NCI-H146 (cell line): ENCODE measurements at places on chromosomes 6 and 20.

DNA sequence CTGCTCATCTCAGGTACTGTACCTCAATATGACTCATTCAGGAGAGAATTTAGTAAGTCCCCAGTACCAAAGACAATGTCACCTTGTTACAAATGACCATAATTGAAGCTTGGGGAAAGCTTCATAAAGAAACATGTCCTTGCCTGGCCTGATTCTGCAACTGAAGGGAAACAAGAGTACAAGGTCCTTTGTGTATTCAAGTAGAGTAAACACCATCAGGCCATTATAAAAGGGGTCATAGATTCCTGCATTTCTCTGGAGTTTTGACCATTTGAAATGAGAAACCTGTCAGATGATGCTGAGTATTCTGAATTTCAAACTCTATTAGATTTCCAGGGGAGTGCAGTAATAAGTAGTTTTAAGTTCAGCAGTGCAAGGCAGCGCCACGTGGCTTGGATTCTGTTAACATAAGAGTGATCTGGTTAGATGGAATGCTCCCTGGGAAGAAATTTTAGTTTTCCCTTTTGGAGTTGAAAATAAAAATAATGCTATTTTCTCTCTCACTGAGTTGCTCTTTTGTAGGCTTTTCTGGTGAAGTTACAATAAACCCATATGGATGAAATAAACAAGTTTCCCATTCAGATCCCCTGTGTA is 1054.3 kb downstream of the EPHA7 start:
- peak; percentile 31 for DNase-seq

DNA sequence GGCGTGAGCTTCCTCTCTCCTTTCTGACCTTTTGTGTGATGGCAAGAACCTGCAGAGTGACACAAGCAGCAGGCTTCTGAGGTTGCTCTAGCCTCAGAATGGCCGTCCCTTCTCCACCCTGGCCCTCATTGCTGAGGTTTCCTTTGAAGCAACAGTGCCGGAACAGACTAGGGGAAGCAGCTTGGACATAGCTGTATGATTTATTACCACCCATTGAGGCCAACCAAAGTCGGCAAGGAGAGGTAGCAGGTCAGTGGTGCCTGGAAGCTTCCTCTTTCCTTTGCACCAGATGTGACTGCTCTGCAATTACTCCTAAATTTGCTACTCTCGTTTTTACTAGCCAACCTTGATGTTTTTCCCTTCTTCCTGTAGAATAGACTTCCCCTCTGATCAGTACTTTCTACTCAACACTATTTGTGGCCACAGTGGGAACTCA is 31.4 kb downstream of the PTPN1 start:
- no peak for DNase-seq

- DNase-seq: no peak
These were observed 51.9 kb upstream of the MARCKS start for GRCh38 chr6:113805173-113805790.

- DNase-seq: no peak
These were observed 15.3 kb downstream of the CEP85L start for GRCh38 chr6:118635909-118636735.

GRCh38 chr20:44900231-44900854 is 9.5 kb upstream of the PABPC1L start:
- no peak for DNase-seq

- no peak for DNase-seq
These were observed 184.7 kb upstream of the PREP start for GRCh38 chr6:105587349-105588122.

DNA sequence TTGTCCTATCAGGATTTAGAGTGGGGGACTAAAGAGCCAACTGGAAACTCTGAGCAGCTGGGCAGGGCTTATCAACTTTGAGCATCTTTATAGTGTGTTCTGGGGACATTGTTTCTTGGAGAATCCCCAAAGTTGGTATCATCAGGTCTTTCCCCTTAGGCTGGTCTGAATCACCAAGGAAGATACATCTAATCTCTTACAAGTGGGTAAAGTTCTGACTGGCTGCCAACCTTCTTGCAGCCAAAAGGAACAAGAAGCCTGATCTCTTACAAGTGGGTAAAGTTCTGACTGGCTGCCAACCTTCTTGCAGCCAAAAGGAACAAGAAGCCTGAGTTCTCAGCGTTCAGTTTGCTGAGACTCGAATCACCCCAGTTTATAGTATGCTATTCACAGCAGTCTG is 1.6 kb upstream of the MED23 start:
- no peak for DNase-seq

GRCh38 chr6:159973951-159974350 is 5.1 kb downstream of the IGF2R start:
- DNase-seq: no peak

- DNase-seq: peak; percentile 36
These were observed 1.3 kb upstream of the NDUFAF4 start for GRCh38 chr6:96899019-96899418.

GRCh38 chr20:32162351-32162750 is 45.2 kb downstream of the PLAGL2 start:
- DNase-seq: no peak

DNA sequence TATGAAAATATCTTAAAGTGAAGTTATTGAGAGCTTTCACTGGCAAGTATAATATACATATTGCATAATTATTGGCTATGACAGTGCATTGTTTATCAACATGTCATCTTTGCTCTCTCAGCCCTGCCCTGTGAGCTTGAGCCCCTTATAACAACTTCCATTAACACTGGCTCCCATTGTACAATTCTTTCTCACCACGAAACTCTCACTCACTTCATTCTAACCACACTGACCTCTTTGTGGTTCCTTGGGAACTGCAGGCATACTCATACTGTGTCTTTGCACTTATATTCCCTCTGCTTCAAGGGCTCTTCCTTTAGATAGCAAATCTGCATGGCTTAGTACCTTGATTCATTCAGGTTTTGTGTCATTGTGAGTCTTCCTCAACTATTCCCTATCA is 411.8 kb downstream of the CDKAL1 start:
- no peak for DNase-seq

DNA sequence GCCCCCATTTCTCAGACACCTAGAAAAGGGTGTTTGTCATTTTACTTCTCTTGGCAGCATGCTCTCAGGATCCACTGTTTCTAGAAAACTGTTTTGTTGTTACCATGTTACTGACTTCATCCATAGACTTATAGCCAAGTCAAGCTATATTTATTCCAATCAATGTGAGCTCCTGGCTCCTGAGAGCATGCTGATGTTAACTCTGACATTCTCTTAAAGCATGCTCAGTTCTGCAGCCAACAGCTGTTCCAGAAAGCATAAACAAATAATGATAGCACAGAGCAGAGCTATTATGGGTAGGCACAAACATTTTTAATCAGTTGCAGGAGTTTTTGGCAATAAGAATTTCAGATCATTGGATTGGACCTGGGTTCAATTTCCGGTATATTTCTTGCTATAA is 92.4 kb upstream of the CEP85L start:
- no peak for DNase-seq

- no peak for DNase-seq
These were observed 42.2 kb downstream of the ZNF292 start for GRCh38 chr6:87197547-87197946.

- no peak for DNase-seq
These were observed 39.6 kb downstream of the TPD52L1 start for GRCh38 chr6:125193208-125193607.

DNA sequence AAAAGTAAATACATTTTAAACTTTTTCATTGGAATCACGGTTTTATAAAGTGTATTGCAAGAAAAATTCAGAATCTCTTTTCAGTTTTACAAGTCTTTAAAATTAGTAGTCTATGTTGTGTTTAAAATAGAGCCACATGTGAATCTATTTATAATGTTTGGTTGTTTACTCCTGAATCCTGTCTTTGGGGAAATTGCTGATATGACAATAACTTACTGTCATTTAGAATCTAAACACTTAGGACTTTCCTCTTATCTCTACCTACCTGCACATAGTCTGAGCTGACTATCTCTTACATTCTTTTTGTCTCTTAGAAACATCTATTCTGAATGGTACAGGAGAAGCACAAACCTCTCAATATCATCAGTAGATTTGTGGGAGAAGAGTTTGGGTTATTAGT is 4.1 kb upstream of the SRSF12 start:
- no peak for DNase-seq

DNA sequence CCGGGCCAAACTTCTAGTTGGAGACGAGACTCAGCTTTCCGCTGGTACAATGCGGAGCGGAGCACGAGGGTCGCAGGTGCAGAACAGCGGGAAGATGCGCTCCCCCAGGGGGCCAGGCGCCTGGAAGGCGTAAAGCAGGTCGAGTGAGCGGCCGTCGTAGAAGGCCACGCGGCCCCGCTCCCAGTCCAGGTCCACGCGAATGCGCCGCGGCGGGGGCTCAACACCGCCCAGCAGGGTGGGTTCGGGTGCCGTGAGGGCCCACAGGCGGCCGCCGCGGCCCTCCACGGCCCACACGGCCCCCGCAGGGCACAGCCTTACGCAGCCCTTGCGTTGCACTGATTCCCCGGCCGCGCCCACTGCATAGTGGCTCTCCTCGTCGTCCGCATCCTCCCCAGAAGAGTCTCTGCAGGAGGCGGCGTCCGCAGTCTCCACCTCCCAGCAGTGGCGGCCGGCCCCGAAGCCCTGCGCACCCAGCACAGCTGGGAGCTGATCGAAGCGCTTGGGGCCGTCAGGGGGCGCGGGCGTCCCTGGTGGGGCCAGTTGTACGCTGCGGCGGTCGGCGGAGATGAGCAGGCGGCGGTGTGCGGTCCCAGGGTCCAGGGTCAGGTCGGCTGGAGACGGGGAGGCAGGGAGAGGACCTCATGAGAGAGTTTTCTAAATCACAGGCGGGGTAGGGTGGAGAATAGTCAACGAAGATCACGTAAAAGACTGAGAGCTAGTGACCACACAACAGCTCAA is 4.3 kb downstream of the PPP1R11 start:
- DNase-seq: no peak

DNA sequence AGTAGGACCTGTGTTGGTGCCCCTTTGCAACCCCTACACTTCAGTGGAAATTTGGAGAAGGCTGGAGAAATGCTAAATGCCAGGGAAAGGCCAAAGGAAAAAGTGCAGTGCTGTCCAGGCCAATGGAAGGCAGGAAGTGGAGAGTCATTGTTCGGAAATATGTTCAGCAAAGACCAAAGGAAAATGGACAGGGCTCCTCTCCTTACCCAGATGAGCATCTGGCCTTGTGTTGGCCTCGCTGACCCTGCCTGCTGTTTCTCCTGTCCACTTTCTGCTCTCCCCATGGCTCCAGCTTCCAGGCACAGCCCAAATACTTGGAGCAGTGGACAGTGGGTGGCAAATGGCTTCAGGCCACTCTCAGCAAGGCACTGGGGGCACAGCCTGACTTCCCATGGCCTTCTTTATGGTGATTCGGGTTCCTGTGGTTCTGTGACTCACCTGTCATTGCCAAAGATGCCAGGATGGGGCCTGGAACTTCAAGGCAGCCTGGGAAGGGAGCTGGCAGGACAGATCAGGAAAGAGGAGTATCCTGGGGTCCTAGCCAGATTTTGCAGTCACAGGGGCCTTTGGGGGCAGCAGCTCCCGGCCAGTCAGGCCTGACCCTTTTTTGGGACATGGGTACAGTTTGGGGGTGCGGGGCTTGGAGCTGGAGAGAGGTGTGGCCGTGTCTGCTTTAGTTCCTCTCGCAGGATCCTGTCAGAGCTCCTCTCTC is 190.9 kb upstream of the SLC24A3 start:
- no peak for DNase-seq

DNA sequence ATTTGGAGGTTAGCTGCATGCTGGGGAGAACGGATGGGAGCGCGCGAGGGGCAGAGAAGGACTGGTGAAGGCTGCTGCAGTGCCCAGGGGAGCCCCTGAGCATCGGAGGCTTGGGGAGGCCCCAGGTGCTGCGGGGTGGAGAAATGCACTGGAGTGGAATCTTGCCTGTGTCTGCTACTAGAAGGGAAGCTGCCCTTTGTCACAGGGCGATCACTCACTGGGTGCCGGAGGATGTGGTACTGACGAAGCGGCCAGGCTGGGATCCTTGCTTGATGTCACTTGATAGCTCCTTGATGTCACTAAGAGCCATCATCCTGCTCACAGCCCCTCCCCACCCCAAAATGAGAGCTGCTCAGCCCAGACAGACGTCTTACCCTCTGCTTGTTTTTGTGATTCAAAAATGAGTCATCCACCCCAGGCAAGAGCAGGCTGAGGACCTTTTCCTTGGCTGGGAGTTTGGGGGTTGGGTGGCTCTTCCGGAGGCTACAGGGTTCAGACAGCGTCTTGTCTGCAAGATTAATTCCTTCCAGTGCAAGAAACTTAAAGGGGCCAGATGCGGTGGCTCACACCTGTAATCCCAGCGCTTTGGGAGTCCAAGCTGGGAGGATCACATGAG is 62.6 kb upstream of the PMEPA1 start:
- no peak for DNase-seq

DNA sequence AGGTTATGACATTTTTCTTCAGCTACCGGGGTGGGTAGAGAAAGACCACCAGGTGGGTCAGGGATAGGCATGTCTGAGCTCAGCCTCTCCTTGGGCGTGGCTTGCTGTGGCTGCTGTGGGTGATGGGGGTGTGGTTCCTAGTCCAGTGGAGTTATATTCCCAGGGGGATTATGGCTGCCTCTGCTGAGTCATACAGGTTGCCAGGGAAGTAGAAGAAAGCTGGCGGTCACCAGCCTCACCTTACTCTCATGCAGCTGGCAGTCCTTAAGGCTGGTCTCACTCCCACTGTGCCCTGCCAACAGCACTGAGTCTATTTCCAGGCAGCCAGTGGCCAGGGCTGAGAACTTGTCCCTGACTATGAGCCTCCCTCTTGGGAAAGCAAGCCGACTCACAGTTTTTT is 130.0 kb downstream of the SCP2D1 start:
- DNase-seq: no peak

GRCh38 chr6:11044712-11045167 is 635 bp upstream of the ELOVL2 start:
- DNase-seq: no peak

DNA sequence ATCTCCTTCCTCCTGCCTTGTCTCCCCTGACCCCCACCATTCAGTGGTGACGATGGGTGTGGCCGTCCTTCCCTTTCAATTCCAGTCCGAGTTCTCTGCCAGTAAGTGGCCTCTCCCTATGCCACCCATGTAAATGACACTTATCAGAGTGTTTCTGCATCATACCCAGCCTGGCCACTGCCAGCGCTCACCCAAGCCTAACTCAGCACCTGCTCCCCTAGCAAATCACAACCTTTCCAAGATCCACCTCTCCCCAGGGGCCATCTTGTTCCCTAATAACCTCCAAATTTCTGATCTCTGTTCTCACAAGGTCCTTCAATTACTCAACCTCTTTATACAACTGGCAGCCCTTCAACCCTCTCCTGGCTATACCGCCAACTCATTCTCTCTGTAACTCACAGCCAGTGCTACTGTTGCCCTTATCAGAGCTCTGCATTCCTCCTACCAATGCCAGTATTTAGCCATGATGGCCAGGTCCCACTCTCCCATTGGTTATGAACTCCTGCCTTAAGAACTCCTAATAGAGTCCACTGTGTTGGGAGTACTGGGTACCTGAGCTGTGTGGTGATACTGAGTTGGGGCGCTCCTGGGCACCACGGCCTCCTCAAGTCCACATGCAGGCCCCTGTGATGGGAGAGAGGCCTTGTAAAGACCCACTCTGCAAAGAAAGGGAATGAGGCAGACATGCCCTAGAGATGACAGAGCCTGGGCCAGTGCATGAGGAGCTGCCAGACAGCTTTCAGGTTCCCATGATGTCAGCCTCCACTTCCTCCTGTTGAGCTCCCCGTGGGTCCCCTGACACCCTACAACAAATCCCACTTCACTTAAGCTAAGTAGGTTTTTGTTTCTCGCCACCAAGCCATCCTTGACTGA is 187.4 kb upstream of the RREB1 start:
- DNase-seq: no peak
